ENCODE measurements at places on chromosomes 2 and 18. TPM values are rescaled to one million over a fixed set of nuclear protein-coding genes. Genes with fewer than 3 reads are reported as not detected.

DNA sequence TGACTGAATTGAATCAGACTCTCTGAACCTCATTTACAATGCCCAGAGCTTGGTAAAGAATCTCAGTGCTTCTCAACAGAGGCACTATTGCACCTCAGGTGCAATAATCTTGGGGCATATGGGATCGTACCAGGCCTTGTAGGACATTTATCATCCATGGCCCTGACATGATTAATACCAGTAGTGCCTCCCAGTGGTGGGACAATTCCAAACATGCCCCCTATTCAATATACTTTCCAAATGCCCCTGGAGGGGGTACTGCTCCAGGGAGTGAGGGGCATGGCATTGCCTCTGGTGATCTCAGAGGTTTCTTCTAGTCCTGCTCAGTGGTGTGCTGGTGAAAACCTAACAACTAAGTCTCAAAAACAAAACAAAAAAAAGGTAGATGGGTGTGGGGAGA, 174.9 kb upstream of the SMAD2 start:
- no peak for DNase-seq

DNA sequence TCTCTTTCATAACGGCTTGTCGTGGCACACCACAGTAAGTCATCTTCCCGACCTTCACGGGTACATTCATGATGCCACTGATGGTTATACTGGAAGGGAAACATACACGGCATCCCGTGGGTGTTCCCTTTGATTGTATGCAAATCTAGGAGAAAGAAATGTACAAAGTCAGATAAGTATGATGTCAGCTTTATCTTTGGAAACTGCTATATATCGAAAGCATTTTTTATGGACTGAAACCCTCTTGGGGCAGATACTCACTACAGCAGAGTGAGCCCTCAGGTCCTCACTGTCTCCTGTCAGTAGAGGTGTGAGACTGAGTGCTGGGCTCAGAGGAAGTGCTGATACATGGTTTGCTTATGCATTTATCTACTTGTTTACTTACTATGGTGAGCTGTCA, 20.4 kb downstream of the PLA2R1 start:
- DNase-seq, result no peak

DNA sequence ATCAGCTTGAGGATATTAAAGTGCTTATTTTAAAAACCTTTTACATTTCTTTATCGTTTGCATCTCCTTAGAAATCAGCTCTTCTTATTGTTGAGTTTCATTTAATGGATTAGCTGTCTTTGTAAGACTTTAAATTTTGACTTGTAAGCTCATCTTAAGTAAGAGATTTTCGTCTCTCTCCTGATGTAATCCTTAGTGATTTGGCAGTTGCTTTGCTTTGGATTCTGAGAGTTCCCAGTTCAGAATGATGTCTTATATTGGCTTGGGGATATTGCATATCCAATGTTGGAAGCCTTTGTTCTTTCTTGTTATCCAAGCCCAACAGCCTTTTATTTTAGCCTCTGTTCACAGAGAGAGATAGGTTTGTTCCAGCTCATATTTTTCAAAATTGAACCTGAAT, 212.1 kb downstream of the ARL6IP6 start:
- DNase-seq, result no peak

- DNase-seq, result no peak
Measured at GRCh38 chr2:37767959-37768925, 96.8 kb upstream of the CDC42EP3 start.

DNA sequence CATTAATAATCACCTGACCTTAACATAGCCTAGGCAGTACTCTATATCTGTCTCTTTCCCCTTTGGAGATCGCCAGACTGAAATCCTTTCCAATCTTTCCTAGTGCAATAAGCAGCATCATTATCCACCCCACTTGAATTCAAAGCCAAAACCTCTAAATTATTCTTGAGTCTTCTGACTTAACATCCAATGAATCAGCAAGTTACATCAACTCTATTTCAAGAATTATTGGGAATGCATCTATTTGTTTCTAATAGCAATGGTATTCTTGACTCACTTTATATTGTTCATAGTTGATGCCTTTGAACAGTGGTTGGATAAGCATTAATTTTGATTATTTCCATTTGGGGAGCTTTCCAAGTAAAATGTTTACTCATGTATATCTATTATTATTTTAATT, 144.8 kb downstream of the ZNF804A start:
- no peak for DNase-seq

The CDCA7 gene
- polyA plus RNA-seq, result 80.2 TPM

Data from left lung (tissue), 14 donors.